ENCODE measurements at places on chromosomes 1 and 21.
A peak's percentile ranks its signal among the peaks of the same experiment; 100 is the strongest.

- DNase-seq = no peak
Observed at GRCh38 chr21:39180429-39181019, 2.7 kb downstream of the PSMG1 start.

- DNase-seq = no peak
Observed at GRCh38 chr1:205438213-205439158, 16.6 kb upstream of the LEMD1 start.

DNA sequence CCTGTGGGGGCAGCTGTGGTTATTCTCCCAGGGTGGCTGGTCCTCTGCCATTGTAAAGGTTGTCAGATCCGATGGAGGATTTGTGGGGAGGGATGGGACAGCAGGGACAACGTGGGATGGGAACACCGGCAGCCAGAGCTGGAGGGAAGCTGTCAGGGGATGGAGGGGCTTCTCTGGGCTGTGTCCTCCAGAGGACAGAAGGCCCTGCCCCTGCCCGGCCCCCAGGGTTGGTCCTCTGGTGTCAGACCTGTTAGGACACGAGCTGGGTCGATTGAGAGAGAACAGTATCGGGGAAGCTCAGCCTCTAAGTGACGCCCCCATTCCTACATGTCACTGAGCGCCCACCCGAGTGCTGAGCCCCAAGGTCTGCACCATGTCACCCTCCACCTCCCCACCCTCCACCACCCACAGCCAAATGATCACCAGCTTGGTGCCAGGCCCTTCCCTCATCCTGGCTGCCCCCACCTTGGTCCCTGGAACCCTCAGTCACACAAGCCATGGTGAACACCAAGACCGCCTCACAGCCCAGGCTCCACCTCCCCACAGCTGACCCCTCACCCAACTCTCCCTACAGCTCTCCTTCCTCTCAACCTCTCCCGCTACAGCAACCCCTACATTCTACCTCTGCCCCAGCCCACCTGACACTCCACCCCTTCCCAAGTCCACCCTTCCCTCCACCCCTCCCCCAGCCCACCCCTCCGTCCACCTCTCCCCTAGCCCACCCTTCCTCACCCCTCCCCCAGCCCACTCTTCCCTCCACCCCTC is 244.4 kb downstream of the MATN1 start:
- DNase-seq = no peak

DNA sequence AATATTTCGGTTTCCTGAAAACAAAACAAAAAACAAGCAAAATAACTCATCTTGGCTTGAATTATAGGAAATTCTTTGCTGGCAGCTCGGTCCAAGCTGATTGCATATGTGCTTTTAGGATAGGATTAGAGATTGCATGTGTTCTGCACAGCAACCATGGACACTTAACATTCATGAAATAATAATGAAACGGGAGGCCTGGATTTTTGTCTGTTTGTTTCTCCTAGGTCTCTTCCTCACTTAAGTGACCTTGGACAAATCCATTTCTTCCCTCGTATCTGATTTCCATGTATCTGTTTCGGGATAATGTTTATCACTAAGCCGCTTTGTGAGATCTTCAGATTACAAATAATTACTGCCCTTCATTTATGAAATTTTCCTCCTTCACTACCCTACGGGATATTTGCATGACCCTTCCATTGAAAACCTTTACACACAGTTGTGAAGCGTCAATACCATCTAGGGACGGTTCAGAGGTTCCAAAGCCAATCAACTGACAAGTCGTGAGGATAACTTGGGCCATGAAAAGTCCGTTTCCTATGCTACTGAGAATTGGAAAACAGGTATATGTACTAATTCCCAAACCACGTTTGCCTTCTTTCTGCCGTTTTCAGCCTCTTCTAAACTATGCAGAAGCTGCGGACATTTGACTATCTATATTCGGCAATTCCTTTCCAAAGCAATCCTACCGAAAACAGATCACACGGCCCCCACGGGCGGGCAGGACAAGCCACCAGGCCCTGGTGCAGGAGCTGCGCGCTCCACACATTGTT is 1.3 kb upstream of the H3-3A start:
- no peak for DNase-seq

DNA sequence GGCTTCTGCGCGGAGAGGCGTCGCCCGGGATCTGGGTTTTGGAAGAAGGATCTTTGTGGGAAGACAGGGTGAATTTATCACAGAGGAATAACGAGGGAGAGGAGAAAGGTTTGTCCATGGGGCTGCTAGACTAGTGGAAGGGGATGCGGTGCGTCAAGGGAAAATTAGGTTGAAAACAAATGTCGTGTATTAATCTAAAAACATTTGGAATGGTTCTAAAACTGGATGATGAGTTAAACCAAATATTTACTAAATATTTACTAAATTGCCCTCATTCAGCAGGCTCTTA is 647 bp downstream of the RO60 start:
- no peak for DNase-seq

- peak; percentile 0 for DNase-seq
Observed at GRCh38 chr1:149849111-149849946, 50.0 kb upstream of the BOLA1 start.

- DNase-seq = no peak
Observed at GRCh38 chr1:14363036-14363590, 235.4 kb upstream of the KAZN start.

DNA sequence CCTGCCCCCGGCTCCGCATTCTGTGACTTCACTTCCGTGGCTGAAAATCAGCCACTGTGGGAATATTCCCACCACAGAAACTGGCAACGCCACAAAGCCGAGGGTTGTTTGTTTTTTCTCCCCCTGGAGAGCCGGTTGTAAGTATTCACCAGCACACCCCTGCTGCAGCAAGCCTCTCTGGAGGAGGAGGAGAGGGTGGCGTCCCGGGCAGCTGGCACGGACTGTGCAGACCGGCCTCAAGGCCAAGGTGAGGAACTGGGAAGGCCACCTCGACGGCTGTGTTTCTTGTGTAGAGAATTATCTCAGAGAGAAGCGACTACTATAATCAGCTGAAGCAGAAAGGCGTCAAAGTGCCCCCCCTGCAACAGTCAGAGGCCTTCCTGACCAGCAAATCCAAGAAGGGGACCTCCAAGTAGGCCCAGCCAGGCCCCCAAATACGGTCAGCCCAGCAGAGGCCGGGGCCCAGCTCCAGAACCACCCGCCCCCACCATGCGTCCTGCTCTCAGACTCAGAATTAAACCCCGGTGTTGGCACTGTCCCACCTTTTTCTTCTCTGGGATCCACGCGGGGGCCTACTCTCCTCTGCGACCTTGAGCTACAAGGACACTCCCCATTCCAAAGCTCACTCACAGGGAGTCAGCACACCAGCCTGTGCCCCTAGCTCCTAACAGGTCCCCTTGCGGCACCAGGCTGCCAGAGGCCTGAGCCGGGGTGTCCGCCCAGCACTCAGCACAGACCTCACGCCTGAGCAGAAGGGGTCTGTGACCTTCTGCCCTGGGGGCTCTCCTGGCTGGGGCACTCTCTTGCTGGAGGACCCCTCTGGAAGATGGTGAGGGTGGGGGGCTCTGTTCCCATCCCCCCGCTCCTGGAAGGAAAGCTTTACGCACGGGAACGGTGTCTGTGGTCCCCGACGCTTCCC is 1.2 kb upstream of the SMIM1 start:
- DNase-seq = no peak

DNA sequence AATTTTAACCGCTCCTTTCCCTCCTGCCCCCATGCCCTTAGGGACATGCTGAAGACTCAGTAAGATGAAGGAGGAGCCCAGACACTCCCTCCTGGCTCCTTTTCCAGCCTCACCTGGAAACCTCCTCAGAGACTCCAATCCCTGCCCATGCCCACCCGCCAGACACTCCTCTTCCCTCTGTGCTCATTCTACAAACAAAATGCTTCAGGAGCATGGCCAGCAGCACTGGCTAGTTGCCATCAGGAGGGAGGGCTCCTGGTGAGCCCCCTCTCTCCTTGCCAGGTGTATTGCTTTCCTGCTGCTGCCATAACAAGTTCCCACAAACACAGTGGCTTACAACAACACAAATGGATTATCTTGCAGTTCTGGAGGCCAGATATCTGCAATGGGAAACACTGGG is 126.1 kb downstream of the PSMG1 start:
- DNase-seq = no peak

GRCh38 chr1:186155594-186155993 is 219.5 kb downstream of the TPR start:
- no peak for DNase-seq

DNA sequence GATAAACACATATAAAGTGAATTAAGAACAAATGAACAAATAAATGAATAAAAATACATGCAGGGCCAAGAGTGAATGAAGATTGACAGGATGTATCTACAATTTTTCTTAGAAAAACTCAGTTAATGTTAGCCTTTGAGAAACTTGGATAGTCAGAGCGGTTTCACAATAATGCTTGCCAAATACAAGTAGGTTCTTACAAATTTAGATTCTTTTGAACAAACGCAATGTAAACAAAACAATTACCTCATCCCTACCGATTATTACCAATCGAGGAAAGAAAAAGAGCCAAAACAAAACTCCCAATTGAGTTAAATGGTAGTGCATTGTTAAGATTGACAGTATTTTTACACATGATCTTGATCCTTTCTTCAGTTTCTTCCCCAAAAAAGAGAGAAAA is 176.9 kb upstream of the DEPDC1 start:
- no peak for DNase-seq

- DNase-seq = no peak
Observed at GRCh38 chr1:94433866-94434265, 15.7 kb downstream of the ABCD3 start.

DNA sequence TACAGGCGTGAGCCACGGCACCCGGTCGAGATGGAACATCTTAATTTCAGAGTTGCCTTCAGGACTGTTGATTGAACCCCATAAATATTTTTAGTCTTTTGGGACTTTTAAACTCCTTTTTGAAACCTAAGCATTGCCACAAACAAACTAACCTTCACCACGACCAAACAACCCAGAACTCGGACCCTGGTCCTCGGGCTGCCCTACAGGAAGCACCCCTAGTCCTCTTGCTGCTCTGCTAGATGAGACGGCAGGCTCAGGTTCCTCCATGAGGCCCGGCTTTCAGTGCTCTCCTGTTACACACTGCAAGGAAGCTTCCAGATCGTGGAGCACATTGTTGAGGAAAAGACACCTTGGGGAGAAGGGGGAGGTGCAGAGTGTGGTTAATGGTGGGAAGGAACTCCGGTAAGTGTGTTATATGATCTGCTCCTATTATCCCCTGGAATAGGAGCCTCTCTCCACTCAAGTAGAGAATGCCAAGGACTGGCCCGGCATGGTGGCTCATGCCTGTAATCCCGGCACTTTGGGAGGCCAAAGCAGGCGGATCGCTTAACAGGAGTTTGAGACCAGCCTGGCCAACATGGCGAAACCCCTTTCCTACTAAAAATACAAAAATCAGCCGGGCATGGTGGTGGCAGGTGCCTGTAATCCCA is 5.7 kb downstream of the EPHX1 start:
- no peak for DNase-seq

GRCh38 chr1:26083208-26083607 is 15.8 kb upstream of the TRIM63 start:
- DNase-seq = no peak

GRCh38 chr1:23601968-23602876 is 42.9 kb upstream of the ID3 start:
- no peak for DNase-seq

DNA sequence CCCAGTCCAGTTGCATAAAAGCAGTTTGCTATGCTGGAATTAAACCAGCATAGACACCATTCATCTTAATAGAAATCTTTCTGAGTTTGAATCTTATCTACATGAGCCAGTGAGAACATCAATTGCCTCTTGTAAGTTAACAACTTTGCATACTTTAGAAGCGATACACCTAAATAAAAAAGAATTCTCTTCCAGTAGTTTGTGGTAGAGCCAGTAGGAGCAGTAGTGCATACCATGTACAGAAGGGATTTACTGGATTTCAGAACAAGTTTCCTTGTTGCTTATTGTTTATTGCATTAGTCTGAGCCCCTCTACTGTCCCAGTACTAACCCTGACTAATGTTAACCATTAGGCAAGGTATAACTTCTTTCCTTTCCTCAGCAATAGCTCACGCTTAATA is 313.1 kb downstream of the TGFB2 start:
- DNase-seq = no peak

DNA sequence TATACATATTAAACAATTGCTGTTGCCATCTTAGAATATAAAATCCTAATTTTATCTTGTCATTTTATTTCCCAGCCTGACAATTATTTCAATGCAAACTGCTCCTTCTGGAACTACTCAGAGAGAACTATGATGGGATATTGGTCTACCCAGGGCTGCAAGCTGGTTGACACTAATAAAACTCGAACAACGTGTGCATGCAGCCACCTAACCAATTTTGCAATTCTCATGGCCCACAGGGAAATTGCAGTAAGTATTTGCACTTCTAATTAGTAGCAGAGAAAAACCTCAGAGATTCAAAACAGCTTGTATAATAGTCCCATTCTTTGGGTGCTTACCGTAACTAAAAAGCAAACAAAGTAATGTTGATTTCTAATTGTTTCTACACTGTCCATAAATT is 167.2 kb downstream of the ADGRL2 start:
- DNase-seq = no peak

DNA sequence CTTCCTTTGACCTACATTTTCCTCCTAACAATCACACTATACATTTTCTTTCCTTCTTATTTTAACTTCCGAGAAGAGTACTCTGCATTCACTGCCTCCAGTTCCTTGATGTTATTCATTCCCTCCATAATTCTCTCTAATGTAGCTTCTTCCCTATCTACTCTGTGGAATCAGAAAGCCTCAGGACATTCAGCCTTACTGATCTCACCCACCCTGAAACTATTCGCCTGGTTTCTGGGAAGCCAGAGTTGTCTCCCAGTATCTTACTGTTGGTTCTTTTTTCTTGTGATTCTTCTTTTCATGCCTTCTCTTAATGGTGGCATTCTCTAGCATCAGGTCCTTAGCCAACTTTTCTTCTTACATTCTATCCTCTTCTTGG is 45.5 kb downstream of the WDR64 start:
- DNase-seq = no peak

GRCh38 chr1:78032996-78033796 is 12.6 kb upstream of the GIPC2 start:
- no peak for DNase-seq

- no peak for DNase-seq
Observed at GRCh38 chr1:168821434-168821833, 92.4 kb upstream of the DPT start.

DNA sequence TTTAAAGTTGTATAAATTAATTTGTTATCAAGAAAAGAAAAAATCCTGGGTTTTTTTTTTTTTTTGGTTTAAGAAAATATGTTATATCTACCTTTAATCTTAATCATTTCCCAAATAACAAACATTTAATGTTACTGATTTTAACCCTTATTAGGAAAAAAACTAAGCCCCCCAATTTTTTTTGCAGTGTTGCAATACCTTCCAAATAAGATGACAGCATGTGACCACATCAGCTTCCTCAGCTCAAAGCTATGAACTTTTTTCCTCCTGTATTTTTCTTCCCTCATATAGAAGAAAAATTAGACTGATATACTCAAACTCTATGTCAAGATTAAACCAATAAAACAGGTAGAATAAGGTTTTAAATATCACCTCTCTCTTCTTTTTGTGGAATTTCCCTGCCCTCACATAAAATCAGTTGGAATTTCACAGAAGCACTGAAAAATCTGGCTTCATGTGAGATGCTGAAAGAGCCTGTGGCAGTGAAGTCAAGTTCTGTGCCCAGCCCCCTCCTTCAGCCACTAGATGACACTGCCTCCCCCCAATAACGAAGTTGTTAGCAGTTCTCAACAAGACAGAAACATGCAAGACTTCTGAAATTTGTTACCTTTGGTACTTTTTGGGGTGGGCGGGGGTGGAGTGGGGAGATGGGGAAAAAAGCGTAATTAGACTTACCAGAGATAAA is 9.6 kb upstream of the SMYD2 start:
- no peak for DNase-seq

- no peak for DNase-seq
Observed at GRCh38 chr1:51927029-51927428, 48.5 kb upstream of the NRDC start.

Data from activated CD4-positive, alpha-beta T cell treated with anti-CD3 and anti-CD28 coated beads for 4 hours (primary cell).